ENCODE measurements at places on chromosomes 1 and 21.

DNA sequence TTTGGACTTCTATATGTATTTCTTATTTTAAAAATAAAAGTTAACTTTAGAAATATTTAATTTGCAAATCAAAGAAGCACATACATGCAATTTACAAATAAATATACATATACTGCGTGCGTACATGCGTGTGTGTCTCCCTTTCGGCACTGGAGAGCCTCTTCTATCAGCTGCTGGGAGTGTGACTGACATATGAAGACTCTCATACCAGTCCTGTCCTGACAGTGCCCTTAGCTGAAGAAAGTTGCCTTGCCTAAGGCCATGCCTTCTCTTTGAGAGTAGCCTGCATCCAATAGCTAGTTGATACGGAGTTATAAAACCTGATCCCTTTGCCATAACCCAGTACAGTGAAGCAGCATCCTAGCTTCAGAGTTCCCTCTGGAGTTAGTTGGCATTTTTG, 282.4 kb upstream of the NEGR1 start:
- no peak for DNase-seq

- no peak for DNase-seq
Measured at GRCh38 chr1:185406691-185407009, 89.6 kb upstream of the IVNS1ABP start.

DNA sequence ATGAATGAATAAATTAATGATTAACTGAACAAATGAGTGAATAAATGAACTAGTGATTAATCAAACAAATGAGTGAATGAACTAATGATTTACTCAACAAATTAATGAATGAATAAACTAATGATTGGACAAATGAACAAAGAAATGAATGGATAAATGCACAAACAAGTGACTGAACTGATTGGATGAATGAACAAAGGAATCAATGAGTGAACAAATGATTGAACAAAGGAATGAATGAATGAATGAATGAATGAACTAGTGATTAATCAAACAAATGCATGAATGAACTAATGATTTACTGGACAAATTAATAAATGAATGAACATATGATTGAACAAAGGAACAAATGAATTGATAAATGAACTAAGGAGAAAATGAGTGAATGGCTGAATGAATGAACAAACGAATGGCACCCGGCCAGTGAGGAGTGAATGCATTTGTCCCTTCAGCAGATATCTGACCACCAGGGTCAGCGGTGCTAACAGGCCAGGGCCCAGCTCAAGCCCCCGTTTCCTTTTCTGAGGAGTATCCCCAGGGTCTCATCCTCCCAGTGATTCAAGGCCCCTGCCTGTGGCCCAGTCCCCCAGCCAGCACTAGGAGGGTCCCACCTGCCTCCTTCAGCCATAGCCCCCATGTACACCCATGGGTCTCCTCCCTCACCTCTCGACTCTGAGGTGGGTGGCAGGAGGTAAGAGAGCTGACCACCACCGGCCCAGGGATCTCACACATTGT, 49.9 kb downstream of the WNT9A start:
- no peak for DNase-seq

- DNase-seq: no peak
Measured at GRCh38 chr1:82319546-82319945, 518.8 kb downstream of the ADGRL2 start.

DNA sequence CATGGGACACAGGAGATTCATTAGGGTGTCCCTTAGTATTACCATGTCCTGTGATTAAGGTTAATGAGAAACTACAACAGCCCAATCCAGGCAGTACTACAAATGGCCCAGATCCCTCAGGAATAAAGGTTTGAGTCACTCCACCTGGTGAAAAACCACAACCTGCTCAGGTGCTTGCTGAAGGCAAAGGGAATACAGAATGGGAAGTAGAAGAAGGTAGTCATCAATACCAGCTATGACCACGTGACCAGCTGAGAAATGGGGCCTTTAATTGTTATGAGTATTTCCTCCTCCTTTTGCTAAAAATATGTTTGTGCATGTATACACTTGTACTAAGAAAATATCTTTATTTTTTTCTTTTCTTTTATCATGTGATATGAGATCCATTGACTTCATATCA, 91.1 kb upstream of the ADAMTS5 start:
- no peak for DNase-seq

GRCh38 chr1:108154314-108154713, 45.8 kb downstream of the SLC25A24 start:
- no peak for DNase-seq
